Sigmoid colon (tissue), 7 donors: ENCODE measurements at places on chromosomes 3 and 15. TPM values are rescaled to one million over a fixed set of nuclear protein-coding genes. Genes with fewer than 3 reads are reported as not detected.

DNA sequence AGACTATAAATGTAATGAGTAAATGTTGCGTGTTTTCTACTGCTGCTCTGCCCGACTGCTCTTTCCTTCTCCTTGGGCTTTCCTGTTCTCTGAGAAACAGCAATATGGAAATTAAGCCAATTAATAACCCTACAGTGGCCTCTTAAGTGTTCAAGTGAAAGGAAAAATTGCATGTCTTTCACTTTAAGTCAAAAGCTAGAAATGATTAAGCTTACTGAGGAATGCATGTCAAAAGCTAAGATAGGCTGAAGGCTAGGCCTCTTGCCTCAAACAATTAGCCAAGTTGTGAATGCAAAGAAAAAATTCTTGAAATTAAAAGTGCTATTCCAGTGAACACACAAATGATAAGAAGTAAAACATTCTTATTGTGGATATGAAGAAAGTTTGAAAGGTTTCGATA, 55.0 kb downstream of the ATP2C1 start:
- no peaks in the 10 kb centered on the region for H3K27me3 ChIP-seq
- no peak overlapping the region for H3K4me3 ChIP-seq
- no peak for DNase-seq

DNA sequence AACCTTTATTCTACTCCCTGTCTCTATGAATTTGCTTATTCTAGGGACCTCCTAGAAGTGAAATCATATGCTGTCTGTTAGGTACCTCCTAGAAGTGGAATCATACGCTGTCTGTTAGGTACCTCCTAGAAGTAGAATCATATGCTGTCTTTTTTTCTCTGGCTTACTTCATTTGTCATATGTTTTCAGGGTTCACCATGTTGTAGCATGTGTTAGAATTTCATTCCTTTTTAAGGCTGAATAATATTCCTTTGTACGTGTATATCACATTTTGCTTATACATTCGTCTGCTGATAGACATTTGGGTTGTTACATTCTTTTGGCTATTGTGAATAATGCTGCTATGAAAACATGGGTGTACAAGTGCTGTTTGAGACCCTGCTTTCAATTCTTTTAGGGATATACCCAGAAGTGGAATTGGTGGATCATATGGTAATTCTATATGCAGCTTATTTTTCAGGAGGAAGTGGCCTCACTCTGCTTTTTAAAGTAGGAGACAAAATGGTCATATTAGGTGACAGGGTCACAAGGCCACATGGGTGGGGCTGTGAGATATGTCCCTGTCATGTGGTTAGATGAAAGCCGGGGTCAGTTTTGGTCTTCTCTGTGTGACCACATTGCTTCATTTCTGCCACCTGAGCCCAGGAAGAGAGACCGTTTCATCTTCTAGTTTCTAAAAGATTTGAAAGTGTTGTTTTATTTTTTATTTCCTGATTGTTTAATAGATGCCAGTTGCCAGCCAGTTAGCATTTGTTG, 76.7 kb downstream of the FLNB start:
- peaks cover 6% of the 10 kb centered on the region for H3K36me3 ChIP-seq
- peak overlapping the region; percentile 63 for H3K27ac ChIP-seq
- no peaks in the 10 kb centered on the region for H3K27me3 ChIP-seq
- DNase-seq: no peak
- H3K4me1 ChIP-seq: no peaks in the 10 kb centered on the region

DNA sequence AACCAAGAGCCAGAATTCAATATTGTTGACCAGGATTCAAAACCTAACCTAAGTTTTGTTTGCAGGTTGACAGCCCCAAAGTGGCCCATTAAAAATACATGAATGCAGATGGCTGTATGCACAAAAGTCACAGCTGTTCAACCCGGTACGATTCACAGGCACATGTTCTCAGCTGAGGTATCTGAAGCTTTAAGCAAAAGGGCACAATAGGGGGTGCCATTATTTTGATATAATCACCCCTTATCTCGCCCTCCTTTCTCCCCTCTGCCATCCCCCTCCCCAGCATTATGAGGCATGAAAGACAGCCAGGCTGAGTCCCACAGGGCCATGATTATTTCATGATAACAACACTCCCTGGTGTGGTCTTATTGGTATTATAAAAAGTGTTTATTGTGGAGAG, 264.9 kb downstream of the EBLN2 start:
- peaks cover 12% of the 10 kb centered on the region for H3K4me1 ChIP-seq
- H3K27me3 ChIP-seq: no peaks in the 10 kb centered on the region
- H3K27ac ChIP-seq: no peak overlapping the region
- no peak for DNase-seq
- H3K36me3 ChIP-seq: no peaks in the 10 kb centered on the region

DNA sequence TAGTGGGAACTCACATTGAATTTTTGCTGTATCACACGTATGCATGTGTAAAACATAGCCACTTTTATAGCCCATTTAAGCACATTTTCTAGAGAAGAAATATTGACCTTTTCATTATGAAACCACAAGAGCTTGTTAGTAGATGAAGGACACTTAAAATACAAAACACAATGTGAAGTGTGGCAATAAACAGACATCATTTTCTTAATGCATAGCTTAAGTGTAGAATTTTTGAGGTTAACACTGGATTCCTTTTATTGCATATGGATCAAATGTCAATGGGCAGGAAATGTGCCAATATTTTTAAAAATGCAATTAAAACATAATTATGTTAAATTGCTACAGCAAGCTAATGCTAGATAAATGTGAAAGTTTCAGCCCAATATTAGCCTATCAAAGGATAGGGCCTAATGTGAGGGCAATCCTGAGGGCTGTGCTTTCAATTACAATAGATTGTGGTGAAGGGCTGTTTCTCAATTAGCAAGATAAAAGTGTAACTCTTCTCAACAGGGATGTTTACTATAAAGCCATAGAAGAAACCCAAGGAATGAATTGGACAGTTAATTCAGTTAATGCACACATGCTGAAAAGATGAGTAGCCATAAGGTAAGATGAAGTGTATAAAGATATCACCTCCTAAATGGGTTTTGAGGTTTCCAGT, 489.0 kb upstream of the CDIN1 start:
- no peaks in the 10 kb centered on the region for H3K36me3 ChIP-seq
- H3K27me3 ChIP-seq: no peaks in the 10 kb centered on the region
- DNase-seq: no peak
- no peak overlapping the region for H3K4me3 ChIP-seq
- H3K27ac ChIP-seq: no peak overlapping the region

The C15orf62 gene
- polyA plus RNA-seq: not detected

DNA sequence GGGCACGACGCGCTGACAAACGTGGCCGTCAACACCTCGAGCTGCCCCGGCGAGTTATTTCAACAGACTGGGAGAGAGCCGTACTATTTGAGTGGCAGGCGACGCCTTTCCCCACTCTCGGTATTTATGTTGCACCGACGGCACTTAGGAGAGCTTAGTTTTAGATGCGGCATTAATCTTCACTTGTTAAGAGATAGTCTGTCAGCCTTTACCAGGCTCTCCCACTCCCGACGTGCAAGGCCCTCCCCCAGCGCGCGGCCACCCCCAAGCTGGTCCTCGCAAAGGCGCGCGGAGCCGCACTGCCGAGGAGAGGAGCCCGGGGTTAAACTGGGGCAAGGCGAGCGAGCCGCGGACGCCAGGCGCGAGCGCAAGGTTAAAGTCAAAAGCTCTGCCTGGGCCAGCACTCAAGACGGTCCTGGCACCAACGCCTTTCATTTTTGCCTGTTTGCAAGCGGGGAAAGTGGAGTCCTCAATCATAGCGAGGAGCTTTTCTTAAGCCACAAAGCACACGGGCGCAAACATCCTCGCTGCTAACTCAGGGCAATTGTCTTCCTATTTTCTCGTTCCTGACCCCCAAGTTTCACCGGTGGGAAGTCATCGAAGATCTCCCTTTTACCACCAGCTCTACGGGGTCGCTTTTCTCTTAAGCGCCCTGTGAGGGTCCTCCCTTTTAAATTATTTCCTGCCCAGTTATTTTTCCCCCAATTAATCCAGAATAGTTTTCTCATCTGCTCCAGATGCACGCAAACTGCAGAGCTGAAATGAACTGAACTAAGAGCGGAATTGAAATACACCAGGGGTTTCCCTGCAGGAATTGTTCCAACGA, 86.6 kb downstream of the NR2F2 start:
- no peaks in the 10 kb centered on the region for H3K36me3 ChIP-seq
- H3K27ac ChIP-seq: no peak overlapping the region
- DNase-seq: no peak
- no peak overlapping the region for H3K4me3 ChIP-seq

The SOX2 gene
- not detected for polyA plus RNA-seq

DNA sequence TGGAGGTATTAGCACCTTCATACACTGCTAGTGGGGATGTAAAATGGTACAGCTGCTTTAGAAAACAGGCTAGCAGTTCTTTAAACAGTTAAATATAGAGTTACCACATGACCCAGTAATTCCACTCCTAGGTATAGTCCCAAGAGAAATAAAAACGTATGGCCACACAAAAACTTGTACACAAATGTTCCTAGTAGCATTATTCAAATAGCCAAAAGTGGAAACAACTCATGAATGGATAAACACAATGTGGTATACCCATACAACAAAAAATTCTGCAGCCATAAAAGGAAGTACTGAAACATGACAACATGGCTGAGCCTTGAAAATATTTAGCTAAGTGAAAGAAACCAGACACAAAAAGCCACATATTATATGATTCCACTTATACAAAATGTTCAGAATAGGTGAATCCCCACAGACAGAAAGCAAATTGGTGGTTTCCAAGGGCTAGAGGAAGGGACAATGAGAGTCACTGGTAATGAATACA, 40.8 kb upstream of the KLF13 start:
- H3K4me3 ChIP-seq: no peak overlapping the region
- no peaks in the 10 kb centered on the region for H3K27me3 ChIP-seq
- H3K36me3 ChIP-seq: no peaks in the 10 kb centered on the region
- no peak for DNase-seq
- H3K27ac ChIP-seq: no peak overlapping the region
- H3K4me1 ChIP-seq: no peaks in the 10 kb centered on the region

The UCN2 gene
- polyA plus RNA-seq: not detected

DNA sequence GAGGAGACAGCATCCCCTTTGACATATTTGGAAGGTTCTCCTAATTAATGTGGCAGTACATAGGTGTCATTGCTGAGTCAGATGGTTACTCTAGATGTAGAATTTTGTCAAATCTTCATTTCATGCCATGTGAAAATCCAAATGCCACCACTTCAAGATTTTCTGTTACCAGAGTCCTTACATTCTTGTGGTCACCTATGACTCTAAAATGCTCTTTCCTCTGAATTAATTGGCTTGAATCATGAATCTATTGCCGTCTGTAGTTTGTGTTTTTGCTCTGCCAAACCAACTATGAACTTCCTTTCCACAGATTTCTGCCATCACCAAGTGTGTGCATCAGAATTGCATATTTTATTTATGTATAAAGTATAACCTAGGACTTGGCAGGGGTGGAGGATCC, 269.4 kb upstream of the ZPLD1 start:
- no peak overlapping the region for H3K27ac ChIP-seq
- H3K36me3 ChIP-seq: no peaks in the 10 kb centered on the region
- H3K4me1 ChIP-seq: peaks cover 19% of the 10 kb centered on the region
- no peak overlapping the region for H3K4me3 ChIP-seq
- DNase-seq: no peak
- no peaks in the 10 kb centered on the region for H3K27me3 ChIP-seq

- DNase-seq: no peak
- H3K27me3 ChIP-seq: no peaks in the 10 kb centered on the region
- H3K4me3 ChIP-seq: no peak overlapping the region
- H3K27ac ChIP-seq: no peak overlapping the region
- no peaks in the 10 kb centered on the region for H3K4me1 ChIP-seq
These were observed 25.1 kb downstream of the ALDH1L1 start for GRCh38 chr3:126155280-126155640.
